Psoas muscle (tissue), 8 donors: ENCODE measurements at places on chromosomes 2 and 18. TPM values are rescaled to one million over a fixed set of nuclear protein-coding genes. Genes with fewer than 3 reads are reported as not detected.

Gene SCYGR4
- total RNA-seq = not detected

Gene CHST9
- total RNA-seq = 0.07 TPM

Gene ERBB4
- 2.0 TPM for total RNA-seq

Gene GAREM2
- 1.2 TPM for total RNA-seq

Gene REG1B
- total RNA-seq = 0.52 TPM

Gene C1QL2
- not detected for total RNA-seq

Gene SEMA4C
- total RNA-seq = 10.8 TPM

Gene KIF1A
- total RNA-seq = 1.2 TPM

Gene CCDC141
- 14.9 TPM for total RNA-seq

Gene CD8B2
- total RNA-seq = not detected

Gene MYCN
- total RNA-seq = 0.36 TPM

Gene TM4SF20
- total RNA-seq = not detected

GRCh38 chr18:36623681-36624190 lies 205.1 kb downstream of the TPGS2 start:
- no peaks in the 10 kb centered on the region for H3K27me3 ChIP-seq
- peaks cover 8% of the 10 kb centered on the region for H3K4me1 ChIP-seq
- no peak overlapping the region for H3K4me3 ChIP-seq
- no peak overlapping the region for H3K27ac ChIP-seq

- H3K27me3 ChIP-seq = no peaks in the 10 kb centered on the region
- no peaks in the 10 kb centered on the region for H3K36me3 ChIP-seq
- no peak for DNase-seq
- H3K4me1 ChIP-seq = no peaks in the 10 kb centered on the region
- H3K4me3 ChIP-seq = no peak overlapping the region
Observed at GRCh38 chr2:78985558-78985957, 39.9 kb upstream of the REG3G start.

DNA sequence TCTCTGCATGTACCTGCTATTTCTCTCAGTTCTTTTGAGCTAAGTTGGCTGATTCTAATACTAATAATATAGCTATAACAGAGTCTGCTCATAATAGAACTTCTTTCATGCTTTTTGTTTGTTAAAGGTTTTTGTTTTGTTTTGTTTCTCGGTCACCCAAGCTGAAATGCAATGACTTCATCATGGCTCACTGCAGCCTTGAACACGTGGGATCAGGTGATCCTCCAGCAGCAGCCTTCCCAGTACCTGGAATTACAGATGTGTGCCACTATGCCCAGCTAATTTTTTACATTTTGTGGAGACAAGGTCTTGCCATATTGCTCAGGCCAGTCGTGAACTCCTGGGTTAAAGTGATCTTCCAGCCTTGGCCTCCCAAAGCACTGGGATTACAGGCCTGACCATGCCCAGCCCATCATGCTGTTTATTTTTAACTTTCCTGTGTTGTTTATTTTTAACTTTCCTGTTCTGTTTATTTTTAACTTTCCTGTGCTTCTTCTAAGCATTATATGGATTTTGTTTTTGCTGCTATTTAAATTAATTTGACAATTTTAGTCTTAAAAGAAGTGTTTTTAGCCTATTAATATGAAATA lies 763.8 kb upstream of the CDH7 start:
- no peak overlapping the region for H3K4me3 ChIP-seq
- H3K4me1 ChIP-seq = no peaks in the 10 kb centered on the region
- no peak overlapping the region for H3K27ac ChIP-seq
- no peaks in the 10 kb centered on the region for H3K36me3 ChIP-seq
- DNase-seq = no peak
- no peaks in the 10 kb centered on the region for H3K27me3 ChIP-seq

DNA sequence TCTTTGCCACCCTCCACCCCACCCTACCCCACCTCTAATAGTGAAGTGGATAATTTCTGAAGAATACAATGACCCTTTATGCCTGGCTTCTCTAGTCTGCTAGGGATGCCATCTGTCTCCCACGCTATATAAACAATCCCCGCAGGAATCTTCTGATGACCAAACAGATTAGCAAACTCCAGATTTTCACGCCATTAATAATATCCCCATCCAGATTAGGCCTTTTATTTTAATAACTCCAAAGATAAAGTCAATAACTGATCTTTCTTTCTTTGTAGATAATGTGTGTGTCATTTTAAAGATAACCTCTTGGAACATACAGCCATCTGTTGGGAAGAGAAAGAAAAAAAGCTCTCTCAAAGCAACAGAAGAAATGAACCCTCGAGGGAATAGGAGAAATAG lies 47.9 kb upstream of the CCDC150 start:
- no peak for DNase-seq
- peaks cover 68% of the 10 kb centered on the region for H3K27me3 ChIP-seq
- no peak overlapping the region for H3K4me3 ChIP-seq
- peaks cover 3% of the 10 kb centered on the region for H3K4me1 ChIP-seq
- no peak overlapping the region for H3K27ac ChIP-seq

DNA sequence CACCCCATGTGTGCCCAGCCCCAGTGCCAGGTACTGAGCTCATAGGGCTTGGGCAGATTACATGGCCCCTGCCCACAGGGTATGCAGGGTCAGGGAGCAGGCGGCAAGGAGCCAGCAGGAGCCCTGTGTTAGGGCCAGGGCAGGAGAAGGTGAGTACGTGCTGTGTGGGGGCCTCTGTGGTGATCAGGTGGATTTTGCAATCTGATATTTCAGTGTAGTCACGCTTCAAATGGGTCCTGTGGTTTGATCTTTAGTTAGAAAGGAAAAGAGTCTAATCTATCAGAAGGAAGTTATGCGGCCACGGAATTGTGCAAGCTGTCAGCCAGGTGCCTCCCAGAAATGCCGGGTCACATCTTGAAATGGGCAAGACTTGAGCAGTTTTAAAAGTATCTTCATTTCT lies 13.9 kb downstream of the UBE2F start:
- DNase-seq = no peak
- no peaks in the 10 kb centered on the region for H3K27me3 ChIP-seq
- no peaks in the 10 kb centered on the region for H3K36me3 ChIP-seq
- H3K4me1 ChIP-seq = peaks cover 36% of the 10 kb centered on the region
- no peak overlapping the region for H3K27ac ChIP-seq

DNA sequence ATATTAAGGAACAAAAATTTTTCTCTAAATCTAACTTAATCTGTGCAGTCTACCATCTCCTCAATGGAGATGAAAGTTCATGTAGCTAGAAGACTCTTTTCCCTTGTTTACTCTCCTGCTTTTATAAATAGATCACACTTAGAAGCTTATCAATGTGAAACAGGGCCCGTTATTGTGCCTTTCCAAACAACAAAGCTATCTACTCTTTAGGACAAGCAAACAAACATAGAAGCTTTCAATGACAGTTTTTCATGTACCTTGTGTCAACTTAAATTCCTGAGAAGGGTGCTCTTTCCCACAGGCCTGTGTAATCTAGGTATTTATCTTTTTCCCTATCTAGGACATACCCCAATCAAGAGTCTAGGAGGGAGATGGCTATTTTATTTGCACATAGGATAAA lies 247.8 kb upstream of the CWC22 start:
- H3K27ac ChIP-seq = no peak overlapping the region
- H3K4me3 ChIP-seq = no peak overlapping the region
- DNase-seq = no peak
- H3K27me3 ChIP-seq = no peaks in the 10 kb centered on the region
- H3K4me1 ChIP-seq = no peaks in the 10 kb centered on the region

DNA sequence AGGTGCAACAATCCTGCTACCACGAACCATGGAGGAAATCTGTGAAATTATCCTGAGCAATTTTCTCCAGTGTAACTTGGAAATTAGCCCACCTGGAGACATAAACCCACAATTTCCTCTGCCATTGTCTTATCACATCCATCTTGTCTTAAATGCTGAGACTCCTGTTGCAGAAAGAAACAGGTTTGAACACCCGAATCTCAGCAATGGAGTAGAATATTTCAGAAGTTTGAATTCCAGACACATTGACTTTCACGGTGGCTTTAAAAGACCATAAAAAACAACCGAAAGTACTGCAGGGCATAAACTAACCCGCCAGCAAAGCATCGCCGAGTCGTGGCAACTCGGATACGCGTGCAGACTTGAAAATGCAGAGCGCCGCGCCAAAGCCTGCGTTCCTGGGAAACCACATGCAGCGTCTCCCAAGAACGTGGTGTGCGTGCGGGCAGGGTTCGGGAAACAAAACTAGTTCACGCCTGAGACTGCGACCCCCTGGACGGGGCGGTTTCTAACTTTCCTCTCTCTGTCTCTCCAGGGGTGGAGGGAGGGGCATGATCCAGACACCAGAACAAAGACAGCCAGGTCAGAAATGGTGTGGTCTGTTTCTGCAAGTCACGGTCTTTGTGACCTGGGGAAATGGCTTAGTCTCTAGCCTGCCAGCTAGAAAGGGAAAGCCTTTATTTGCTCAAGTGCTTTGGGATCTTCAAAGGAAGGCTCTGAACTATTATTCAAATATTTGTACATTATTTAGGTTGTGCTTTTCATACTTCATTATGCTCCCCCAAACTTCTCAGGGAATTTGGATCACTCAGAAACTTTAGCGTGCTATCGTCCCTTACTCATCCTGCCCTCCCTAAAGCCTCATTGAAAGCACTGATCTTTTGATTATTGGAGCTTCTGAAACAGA lies 26.9 kb upstream of the KCTD1 start:
- DNase-seq = peak; percentile 36
- no peaks in the 10 kb centered on the region for H3K36me3 ChIP-seq
- peak overlapping the region; percentile 63 for H3K4me3 ChIP-seq
- H3K27ac ChIP-seq = no peak overlapping the region
- no peaks in the 10 kb centered on the region for H3K4me1 ChIP-seq

- H3K4me3 ChIP-seq = no peak overlapping the region
- DNase-seq = no peak
- H3K27ac ChIP-seq = no peak overlapping the region
- no peaks in the 10 kb centered on the region for H3K27me3 ChIP-seq
Observed at GRCh38 chr2:212723226-212723625, 184.6 kb upstream of the ERBB4 start.

DNA sequence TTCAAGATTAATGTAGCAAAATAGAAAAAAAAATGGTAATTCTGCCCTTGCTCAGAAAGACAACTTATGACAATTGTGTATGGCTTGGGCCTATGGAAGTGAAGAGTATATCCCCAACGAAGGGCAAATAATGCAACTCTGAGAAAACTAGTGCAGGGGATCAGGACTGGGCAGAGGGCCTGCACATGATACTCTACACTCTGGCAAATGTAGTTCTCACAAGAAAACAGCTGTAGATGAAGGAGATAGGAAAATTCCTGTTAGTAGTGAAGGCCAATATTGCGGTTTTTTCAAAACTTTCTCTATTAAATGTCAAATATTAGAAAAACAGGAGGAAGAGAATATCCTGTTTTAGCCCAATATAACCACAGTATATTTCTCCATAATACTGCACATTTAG lies 77.8 kb downstream of the SCN9A start:
- H3K27ac ChIP-seq = no peak overlapping the region
- H3K4me1 ChIP-seq = no peaks in the 10 kb centered on the region
- no peak for DNase-seq
- no peak overlapping the region for H3K4me3 ChIP-seq
- no peaks in the 10 kb centered on the region for H3K27me3 ChIP-seq
- no peaks in the 10 kb centered on the region for H3K36me3 ChIP-seq

GRCh38 chr2:233209533-233210171 lies 41.8 kb upstream of the ATG16L1 start:
- H3K4me1 ChIP-seq = peaks cover 7% of the 10 kb centered on the region
- no peak overlapping the region for H3K27ac ChIP-seq
- DNase-seq = no peak
- H3K27me3 ChIP-seq = no peaks in the 10 kb centered on the region
- H3K4me3 ChIP-seq = no peak overlapping the region

GRCh38 chr2:146392631-146393030 lies 1452.2 kb upstream of the ACVR2A start:
- H3K36me3 ChIP-seq = no peaks in the 10 kb centered on the region
- H3K27ac ChIP-seq = no peak overlapping the region
- no peak overlapping the region for H3K4me3 ChIP-seq
- no peaks in the 10 kb centered on the region for H3K4me1 ChIP-seq
- peaks cover 2% of the 10 kb centered on the region for H3K27me3 ChIP-seq
- no peak for DNase-seq

GRCh38 chr2:205936446-205936845 lies 149.5 kb downstream of the INO80D start:
- H3K27ac ChIP-seq = no peak overlapping the region
- no peak for DNase-seq
- H3K4me3 ChIP-seq = no peak overlapping the region
- H3K36me3 ChIP-seq = no peaks in the 10 kb centered on the region

GRCh38 chr2:134132490-134132857 lies 121.4 kb upstream of the MGAT5 start:
- no peaks in the 10 kb centered on the region for H3K36me3 ChIP-seq
- peaks cover 14% of the 10 kb centered on the region for H3K4me1 ChIP-seq
- H3K4me3 ChIP-seq = no peak overlapping the region
- no peak overlapping the region for H3K27ac ChIP-seq
- DNase-seq = no peak

DNA sequence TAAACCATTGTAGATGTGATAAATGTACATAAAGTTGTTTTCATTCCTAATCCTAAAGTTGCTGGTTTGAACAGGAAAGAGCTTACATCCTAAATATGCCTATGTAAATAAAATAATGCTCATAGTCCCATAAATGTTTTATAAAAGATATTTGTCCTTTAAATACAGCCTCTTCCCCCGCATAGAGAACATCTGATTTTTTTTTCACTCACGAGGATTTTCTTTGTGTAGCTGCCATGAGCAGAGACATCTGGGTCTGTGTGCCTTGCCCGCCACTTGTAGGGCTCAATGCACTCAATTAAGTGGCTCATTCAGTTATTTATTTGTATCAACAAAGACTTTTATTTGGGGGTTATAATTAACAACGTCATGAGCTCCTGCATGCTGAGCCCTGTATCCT lies 72.8 kb downstream of the SOWAHC start:
- no peak overlapping the region for H3K4me3 ChIP-seq
- no peak overlapping the region for H3K27ac ChIP-seq
- H3K27me3 ChIP-seq = no peaks in the 10 kb centered on the region
- H3K4me1 ChIP-seq = peaks cover 11% of the 10 kb centered on the region

- H3K4me3 ChIP-seq = no peak overlapping the region
- no peaks in the 10 kb centered on the region for H3K4me1 ChIP-seq
- no peaks in the 10 kb centered on the region for H3K27me3 ChIP-seq
Observed at GRCh38 chr2:17672583-17673317, 80.9 kb downstream of the SMC6 start.

DNA sequence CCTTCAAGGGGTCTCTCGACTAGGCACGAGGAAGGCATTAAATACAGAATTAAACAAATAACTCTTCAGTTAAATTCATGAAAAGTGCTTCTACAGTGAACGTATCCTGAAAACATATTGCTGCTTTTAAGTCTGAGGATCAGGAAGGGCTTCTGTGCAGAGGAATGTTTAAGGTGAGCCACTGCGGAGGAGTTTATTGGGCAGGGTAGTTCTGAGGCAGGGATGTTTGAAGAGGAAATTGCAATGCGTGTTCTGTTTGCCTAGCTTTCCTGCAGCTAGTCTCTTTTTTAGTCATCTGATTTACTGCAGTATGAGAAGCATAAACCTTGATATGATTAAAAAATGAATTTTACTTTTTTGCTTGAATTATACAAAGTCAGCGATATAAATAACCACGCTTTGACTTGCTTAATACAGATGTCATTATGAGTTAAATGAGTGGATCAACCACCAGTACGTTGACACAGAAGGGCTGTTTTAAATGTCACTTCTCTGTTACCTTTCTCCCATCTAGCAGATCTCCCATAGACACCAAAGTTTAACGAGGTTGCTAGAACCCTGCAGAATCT lies 98.7 kb downstream of the CTNNA2 start:
- no peak overlapping the region for H3K4me3 ChIP-seq
- no peak overlapping the region for H3K27ac ChIP-seq
- no peak for DNase-seq
- no peaks in the 10 kb centered on the region for H3K36me3 ChIP-seq
- no peaks in the 10 kb centered on the region for H3K4me1 ChIP-seq

GRCh38 chr2:59277671-59278070 lies 1036.5 kb upstream of the FANCL start:
- DNase-seq = no peak
- H3K27ac ChIP-seq = no peak overlapping the region
- H3K4me1 ChIP-seq = no peaks in the 10 kb centered on the region
- no peak overlapping the region for H3K4me3 ChIP-seq
- H3K27me3 ChIP-seq = no peaks in the 10 kb centered on the region
